ENCODE measurements at places on chromosomes 2 and 18. TPM values are rescaled to one million over a fixed set of nuclear protein-coding genes. Genes with fewer than 3 reads are reported as not detected.

The TWIST2 gene
- total RNA-seq, result 21.5 TPM

The PAX8 gene
- total RNA-seq, result 1,743 TPM

The CCDC178 gene
- total RNA-seq, result not detected

The PFN4 gene
- 3.5 TPM for total RNA-seq

The LYG2 gene
- total RNA-seq, result not detected

The SELENOI gene
- total RNA-seq, result 25.3 TPM

The AQP12B gene
- not detected for total RNA-seq

The RNF149 gene
- 55.4 TPM for total RNA-seq

The ALS2 gene
- total RNA-seq, result 37.6 TPM

The MYO7B gene
- 0.56 TPM for total RNA-seq

The TCF23 gene
- total RNA-seq, result not detected

The NXPH2 gene
- not detected for total RNA-seq

The SLC14A1 gene
- total RNA-seq, result 20.5 TPM

The GBX2 gene
- not detected for total RNA-seq

The ATG16L1 gene
- 52.7 TPM for total RNA-seq

The ASAP2 gene
- 40.3 TPM for total RNA-seq

The KIF5C gene
- 2.4 TPM for total RNA-seq

The AMER3 gene
- total RNA-seq, result not detected

The MARCHF4 gene
- not detected for total RNA-seq

Measured in thyroid gland (tissue), 4 donors.